ENCODE measurements at places on chromosomes 4 and X.

- DNase-seq = no peak
Measured at GRCh38 chrX:41528784-41529183, 81.6 kb downstream of the NYX start.

- DNase-seq = no peak
Measured at GRCh38 chr4:127870688-127871087, 10.0 kb upstream of the PLK4 start.

GRCh38 chr4:96652158-96652557, 812.3 kb downstream of the PDHA2 start:
- no peak for DNase-seq

DNA sequence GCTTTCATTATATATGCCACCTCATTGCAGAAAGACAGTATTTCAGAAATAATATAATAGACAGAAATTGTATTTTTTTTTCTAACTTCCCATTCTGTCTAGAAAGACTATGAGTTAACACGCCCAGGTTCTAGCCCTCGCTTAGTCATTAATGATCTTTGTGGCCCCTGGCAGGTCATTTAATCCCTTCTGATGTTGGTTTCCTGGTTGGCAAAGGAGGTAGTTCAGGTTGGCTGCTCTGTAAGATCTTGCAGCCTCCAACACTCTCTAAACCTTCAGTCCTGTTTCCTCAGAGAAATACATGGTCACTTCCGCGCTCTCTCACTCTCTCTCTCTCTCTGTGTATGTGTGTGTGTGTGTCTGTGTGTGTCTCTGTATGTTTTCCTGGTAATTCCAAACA, 156.3 kb upstream of the NOCT start:
- DNase-seq = no peak

- no peak for DNase-seq
Measured at GRCh38 chr4:133464311-133464710, 315.2 kb downstream of the PCDH10 start.

DNA sequence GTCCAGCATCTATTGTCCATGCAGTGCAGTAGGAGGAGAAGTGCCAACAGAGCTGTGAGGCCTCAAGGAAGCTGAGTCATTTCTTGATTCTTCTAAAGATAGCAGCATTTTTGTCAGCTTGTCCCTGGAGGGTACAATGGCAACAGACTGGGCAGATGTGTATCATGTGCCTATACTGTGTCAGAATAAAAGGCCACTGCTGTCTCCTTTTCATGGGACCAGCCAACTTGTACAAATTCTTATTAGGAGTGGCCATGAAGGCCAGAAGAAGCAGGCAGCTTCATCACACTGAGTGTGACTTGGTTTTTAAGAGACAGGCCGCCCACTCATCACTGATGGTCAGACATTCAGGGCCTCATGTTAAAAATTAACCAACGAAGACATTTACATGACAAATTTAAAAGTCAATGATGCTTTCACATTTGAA, 185.0 kb upstream of the FAM241A start:
- no peak for DNase-seq

DNA sequence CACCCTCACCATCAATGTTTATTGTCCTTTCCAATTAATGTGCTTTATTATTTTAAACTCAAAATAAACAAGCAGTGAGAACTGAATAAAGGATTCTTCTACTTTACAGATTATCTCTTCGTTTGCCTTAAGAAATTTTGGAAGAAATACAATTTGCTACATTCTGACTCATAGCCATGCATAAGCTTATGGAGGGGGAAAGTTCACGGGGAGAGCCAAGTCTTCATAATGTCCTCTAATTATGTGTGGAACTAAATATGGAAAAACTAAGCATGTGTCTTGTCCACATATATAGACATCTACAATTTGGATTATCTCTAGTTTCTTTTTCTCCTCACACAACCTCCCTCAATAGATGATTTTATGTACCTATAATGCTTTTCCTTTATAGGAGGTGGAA, 17.5 kb downstream of the CXCL13 start:
- DNase-seq = no peak

DNA sequence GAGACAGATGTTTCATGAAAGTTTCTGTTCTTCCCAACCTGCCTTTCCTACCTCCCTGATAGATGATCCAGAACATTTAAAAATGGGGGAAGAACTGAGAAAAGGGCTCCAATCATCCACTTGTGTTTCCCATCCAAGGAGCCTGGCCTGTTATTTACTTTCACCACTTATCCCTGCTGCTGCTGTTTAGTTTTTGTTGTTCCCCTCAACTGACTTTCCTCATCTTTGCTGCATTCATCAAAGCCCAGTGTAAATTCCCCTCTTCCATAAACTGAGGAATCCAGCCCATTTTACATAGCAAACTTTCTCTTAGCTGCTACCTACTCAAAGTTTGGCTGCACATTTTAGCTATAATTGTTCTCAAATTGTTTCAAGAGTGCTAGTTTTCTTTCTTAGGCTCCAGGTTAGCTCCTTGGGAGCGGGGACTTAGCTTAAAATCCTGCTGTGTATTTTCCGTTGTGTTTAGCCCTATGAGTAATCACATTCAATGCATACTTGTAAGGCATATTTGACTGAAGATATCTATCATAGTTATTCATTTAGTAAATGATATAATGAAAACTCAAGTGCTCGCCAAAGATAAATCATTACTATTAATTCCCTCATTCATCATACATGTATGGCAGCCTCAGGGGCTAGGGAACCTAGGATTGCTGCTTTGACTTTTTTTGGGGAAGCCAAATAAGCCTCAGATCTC, 1.4 kb upstream of the PTPN13 start:
- no peak for DNase-seq

DNA sequence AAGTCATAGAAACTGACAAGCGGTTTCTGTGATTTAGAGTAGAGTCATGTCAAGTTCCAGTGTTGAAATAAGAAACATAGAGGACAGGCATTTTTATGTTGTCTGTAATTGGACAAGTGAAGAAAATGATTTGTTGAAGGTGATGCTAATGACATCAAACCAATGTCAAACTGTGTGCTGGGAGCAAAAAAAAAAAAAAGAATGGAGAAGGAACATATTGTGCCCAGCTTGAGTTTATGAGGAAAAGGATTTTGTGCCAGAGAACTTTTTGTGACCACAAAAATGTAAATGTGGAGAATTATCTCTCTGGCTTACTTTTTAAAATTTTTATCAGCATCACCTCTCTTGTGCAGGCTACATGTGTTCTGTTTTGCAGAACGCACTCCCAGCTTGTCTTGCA, 495.7 kb downstream of the RAPGEF2 start:
- DNase-seq = no peak

GRCh38 chr4:113065629-113066028, 16.2 kb downstream of the ANK2 start:
- DNase-seq = no peak

DNA sequence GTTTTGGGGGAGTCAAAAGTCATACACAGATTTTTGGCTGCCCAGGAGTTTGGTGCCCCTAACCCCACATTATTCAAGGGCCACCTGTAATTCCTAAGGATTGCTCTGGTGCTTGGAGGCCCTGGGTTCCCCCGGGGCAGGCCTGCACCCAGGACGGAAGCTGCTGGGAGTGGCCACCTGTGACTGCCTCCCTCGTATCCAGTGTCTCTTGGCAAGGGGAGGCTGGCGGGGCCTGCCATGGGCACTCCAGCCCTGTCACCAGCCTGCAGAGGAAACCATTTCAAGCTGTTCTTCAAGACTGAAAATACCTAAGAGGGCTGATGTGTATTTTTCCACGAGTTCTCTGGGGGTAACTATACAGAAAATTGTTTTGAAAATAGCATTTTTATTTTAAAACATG, 24.5 kb upstream of the GPR78 start:
- no peak for DNase-seq

- DNase-seq = no peak
Measured at GRCh38 chr4:117135634-117136354, 50.4 kb upstream of the TRAM1L1 start.

- DNase-seq = no peak
Measured at GRCh38 chr4:99855678-99856077, 38.5 kb downstream of the LAMTOR3 start.

DNA sequence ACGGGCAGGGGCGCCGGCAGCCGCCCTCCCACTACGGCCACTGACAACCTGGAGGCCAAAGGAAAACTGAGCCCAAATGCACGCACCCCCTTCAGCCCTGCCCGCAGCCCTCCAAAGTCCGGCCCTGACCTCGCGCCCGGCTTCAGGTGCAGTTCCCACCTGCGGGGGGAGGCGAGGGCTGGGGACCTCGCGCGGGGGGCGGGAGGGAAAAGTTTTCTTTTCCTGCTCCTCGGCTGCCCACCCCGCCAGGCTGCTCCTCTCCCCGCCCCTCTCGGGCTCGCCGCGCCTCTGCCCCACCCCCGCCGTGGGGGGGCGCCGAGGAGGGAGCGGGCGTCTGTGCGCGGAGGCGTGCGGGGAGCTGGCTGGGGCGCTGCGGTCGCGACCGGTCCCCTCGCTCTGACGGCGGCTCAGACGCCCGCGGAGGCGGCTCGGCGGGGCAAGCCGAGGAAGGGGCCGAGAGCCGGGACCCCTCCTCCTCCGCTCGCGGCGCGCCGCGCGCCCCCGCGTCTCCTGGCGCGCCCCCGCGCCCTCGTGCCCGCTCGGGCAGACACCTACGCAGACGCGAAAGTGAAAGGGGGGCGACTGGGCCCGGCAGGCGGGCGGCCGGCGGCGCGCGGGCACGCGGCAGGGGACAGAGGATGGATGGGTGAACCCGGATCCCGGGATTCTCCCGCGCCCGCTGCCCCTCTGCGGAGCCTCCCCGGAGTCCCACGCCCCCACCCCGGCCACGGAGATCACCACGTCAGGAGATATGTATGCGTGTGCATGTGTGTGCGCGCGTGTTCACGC, 3.1 kb upstream of the NR3C2 start:
- peak; percentile 62 for DNase-seq

GRCh38 chr4:26201120-26201519, 119.7 kb upstream of the RBPJ start:
- no peak for DNase-seq

- no peak for DNase-seq
Measured at GRCh38 chrX:135484641-135485289, 35.7 kb upstream of the INTS6L start.

DNA sequence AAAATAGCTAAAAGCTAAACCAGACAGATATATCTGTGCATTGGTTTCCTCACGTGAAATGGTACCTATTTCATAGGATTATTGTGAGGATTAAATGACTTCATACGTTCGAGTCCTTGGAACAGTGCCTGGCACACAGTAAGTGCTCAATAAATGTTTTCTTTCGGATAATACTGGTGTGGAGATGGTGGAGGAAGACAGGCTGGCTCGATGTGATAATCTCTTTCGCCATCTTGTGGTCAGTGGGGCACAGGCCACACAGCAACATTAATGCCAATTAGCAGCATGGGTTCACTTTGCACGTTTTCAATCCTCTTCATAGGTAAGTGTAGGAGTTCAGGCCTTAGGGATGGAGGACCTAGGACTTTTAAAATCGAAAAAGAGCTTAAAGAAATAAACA, 9.3 kb downstream of the PAGE4 start:
- DNase-seq = no peak

DNA sequence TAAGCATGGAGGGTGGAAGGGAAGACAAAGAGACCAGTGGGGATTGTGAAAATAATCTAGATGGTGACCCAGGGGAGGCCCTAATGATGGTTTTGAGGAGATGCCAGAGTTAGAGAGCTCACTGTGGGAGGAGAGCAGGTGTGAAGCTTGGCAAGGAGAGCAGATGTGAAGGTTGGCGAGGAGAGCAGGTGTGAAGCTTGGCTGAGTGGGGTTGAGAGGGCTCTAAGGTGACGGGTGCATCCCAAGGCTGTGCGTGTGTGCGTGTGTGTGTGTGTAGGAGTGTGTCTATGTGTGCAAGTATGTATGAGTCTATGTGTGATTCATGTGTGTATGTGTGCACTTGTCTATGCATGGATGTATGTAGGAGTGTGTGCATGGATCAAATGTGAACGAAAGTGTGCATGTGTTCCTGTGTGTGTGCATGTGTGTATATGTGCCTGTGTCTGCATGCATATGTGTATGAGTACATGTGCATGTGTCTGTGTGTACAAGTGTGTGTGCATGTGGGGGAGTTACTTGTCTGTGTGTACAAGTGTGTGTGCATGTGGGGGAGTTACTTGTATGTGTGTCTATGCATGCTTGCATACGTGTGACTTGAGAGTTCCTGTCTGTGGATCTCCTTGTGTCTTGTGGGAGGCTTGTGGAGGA, 72.0 kb downstream of the EVC start:
- no peak for DNase-seq

- DNase-seq = no peak
Measured at GRCh38 chrX:48714573-48714972, 18.0 kb downstream of the SUV39H1 start.

- DNase-seq = no peak
Measured at GRCh38 chr4:47718696-47719095, 119.2 kb downstream of the CORIN start.

Data from stimulated activated naive CD4-positive, alpha-beta T cell treated with Interleukin-2 at 50 U/mL for 16 hours (primary cell).